ENCODE measurements at places on chromosomes 16 and 17.

DNA sequence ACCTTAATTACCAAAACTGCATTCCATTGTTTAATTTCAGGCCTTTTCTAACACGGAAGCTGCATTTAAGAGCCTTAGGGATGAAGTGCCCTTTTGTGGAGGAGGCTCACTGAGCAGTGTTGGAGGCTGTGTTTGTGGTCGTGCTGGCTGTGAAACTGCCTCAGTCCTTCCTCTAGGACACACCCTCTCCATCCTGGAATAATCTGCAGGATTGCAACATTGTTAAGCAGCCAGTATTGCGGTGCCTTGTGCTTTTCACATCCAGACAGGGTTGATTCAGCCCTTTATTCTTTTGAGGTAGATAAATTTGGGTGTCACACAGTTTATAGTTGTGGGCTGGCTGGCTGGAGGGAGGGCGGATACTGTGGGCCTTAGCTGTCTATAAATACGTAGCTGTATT, 141.6 kb downstream of the CDRT15L2 start:
- no peak for DNase-seq

- DNase-seq, result no peak
Measured at GRCh38 chr17:411421-412120, 59.0 kb upstream of the RPH3AL start.

DNA sequence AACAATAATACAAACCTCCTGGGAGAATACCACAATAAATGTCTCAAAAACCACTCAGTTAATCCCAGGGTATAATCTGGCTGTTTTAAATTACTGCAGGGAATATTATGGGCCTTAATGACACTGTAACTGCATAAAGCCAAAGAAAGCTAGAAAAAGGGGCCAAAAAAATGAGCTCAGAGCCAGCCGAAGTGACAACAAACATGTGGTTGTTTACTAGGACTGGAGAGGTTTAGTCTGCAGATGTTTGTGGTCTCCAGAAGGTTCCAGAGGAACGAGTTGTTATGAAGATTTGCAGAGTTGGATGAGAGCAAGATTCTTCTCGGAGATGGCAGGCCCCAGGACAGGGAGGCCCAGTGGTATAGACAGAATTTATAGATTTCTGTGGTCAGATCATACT, 97.1 kb upstream of the AKTIP start:
- DNase-seq, result no peak

- no peak for DNase-seq
Measured at GRCh38 chr17:29683481-29683880, 60.8 kb upstream of the CORO6 start.

GRCh38 chr16:54282202-54282927, 4.2 kb downstream of the IRX3 start:
- DNase-seq, result no peak

Measured in stimulated activated CD4-positive, alpha-beta T cell treated with anti-CD3 and anti-CD28 coated beads, Interleukin-15, amount 100 ng/mL, for 1 hour (primary cell).